Hypothalamus (tissue), 51 donors: ENCODE measurements at places on chromosomes 2 and 18.

DNA sequence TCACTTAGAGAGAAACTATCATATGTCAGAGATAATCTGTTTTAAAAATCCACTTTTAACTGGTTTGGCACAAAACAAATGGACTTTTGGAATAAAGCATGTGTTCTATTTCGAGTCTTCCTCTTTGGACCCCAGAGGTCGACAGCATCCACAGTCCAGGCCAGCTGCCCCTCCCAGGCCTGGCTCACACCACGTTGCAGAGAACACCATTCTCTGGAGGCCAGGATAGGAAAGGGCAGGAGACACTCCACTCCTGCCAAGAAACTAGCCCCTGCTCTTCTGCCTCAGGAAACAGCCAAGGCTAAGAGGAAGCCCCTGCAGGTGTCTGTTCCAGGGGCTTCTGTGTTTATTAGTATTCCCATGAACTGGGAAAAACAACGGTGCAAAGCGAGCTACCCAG lies 456.6 kb upstream of the ID2 start:
- no peak for DNase-seq

GRCh38 chr18:61764381-61764780 lies 128.4 kb downstream of the RNF152 start:
- DNase-seq = no peak

DNA sequence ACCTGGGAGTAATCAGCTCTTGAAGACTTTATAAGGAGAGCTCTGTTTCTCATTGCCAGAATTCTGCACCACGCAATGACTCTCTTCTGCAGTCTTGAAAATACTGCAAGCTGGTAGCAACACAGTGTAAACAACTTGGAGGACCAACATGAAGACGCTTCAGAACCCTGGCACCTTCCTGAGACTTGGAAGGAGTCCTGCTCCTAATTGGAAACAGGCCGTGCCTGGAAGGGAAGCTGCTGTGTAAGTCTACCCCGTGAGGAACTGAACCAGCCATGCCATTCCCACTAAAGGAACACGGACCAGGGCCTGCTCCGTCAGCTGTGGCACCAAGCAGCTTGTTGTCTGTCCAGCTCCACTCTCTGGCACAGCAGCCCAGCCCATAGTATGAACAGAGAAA lies 171.1 kb downstream of the PAX3 start:
- no peak for DNase-seq

DNA sequence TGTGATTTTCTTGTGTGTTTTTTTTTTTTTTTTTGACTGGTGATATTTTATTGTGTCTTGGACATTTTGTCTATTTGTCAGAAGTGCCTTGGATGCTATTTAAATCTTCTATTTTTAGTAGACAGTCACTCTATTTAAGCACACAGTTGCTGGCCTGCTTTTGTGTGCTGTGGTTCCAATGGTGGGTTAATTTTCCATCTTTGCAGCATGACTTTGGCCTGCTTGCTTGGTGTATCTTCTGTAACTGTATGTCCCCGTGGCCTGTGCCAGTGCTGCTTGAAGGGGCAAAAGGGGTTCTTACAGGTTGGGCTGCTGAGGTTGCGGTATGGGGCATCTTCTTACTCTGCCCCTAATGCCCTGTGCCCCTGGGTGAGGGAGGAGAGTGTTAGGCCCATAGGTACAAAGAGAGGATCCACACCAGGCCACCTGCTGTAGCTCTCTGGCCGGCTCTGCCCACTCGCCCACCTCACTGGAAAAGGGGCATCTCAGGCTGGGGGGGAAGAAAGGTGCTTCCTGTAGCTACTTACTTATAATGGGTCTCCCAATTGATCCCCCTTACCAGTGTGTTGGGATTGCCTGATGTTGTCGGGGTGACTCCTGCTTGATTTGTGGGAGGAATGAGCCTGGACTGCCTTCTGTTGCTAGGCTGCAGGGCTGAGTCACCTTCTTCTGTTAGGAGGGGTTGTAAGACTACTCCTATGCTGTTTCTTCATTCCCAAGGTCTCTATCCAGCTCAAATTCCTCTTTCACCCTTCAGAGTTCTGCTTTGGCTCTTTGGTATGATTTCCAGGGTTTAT lies 490.0 kb upstream of the HS6ST1 start:
- no peak for DNase-seq

DNA sequence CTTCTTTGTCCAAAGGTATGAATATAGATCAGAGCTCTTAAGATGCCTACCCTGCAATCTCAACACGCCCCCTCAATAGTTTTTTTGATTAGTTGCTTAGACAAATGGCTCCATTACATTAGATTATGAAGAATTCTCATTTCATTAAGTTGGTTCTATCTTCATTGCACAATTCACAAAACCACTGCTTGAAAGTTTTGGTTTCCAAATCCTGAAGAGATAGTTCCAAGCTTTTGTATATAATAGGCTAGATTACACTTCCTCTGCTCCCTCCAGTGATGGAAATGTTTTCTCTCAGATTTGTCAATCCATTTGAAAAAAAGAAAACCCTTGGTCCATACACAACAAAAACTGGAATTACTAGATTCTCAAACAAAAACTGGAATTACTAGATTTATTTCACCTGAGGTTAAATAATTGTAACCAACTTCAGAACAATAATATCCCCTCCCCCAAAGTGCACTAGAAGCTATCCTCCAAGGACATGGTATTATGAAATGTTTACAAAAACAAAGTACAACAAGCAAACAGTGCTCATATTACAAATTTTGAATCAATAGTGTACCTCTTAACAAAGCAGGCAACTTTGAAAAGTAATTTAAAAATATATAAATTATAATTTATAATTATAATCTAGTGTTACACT lies 6.8 kb upstream of the TLK1 start:
- DNase-seq = no peak

GRCh38 chr2:11024687-11025086 lies 113.0 kb downstream of the KCNF1 start:
- no peak for DNase-seq

DNA sequence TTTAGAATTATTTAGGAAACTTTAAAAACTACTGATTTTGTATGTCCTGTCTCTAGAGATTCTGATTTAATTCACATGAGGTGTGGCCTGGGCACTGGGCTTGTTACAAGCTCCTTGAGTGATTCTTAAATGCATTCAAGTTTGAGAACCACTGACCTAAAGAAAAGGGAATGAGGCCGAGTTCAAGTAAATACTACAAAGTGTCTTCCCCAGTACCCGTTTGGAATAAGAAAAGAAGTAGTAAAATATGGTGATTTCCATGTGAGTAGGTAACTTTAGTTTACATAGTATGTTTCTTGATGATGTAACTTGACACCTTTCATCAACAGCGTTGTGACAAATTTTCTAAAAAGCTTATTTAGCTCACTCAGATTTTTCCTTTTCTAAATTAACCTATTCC lies 1022.9 kb upstream of the NRXN1 start:
- no peak for DNase-seq

GRCh38 chr18:58100154-58100553 lies 56.1 kb downstream of the NEDD4L start:
- no peak for DNase-seq

- no peak for DNase-seq
Observed at GRCh38 chr2:106975641-106976040, 89.7 kb upstream of the ST6GAL2 start.

GRCh38 chr2:162926907-162927306 lies 88.3 kb upstream of the KCNH7 start:
- DNase-seq = no peak

DNA sequence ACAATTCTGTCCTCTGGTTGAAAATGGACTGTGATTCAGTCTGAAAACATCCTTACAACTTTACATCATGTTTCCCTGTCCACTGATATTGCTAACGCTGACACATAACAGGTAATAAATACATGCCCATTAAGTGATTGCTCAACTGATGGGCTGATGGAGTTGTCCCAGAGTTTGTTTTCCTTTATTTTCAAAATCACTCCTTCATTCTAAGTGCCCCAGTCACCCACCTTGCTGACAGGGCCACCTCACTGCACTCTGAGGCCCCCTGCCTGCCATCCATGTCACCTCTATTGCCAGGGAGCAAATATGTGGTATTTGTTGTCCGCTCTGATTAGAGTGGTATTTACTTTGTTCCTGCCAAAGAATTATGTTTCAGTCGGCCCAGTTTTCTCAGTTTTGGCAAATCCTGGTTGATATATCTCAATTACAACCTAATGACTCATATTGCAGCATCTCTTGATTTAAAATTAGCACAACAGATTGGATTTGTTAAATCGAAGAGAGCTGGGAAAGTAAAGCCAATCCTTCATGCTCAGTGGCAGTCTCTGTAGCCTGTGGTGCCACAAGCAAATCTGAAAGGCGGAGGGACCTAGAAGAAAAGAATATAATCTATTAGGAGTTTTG lies 105.1 kb downstream of the RDH14 start:
- no peak for DNase-seq

- no peak for DNase-seq
Observed at GRCh38 chr2:223580951-223581350, 21.2 kb downstream of the SCG2 start.
